Fibroblast of skin of scalp (primary cell): ENCODE measurements at places on chromosomes 4 and X.

DNA sequence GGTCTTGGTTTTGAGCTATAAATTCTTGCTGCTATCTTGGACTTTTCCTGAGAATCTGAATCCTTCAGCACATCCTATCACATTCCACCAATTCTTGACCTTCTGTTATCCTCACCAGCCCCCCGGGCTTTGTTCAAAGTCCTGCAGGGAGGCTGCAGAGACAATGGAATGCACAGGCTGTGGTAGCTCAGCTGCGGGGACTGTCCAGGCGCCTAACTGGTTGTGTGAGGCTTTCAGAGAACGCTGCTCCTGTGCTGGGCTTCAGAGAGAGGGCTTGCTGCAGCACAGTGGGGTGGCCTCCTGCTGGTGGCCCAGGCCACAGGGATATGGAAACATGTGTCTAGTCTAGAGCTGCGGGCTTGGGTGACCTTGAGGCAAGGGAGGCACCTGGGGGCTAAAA lies 196.3 kb upstream of the GATB start:
- DNase-seq, result peak; percentile 10

GRCh38 chr4:52915191-52915590 lies 53.1 kb downstream of the RASL11B start:
- no peak for DNase-seq

GRCh38 chrX:120823556-120823955 lies 52.1 kb downstream of the CT47B1 start:
- DNase-seq, result peak; percentile 69

DNA sequence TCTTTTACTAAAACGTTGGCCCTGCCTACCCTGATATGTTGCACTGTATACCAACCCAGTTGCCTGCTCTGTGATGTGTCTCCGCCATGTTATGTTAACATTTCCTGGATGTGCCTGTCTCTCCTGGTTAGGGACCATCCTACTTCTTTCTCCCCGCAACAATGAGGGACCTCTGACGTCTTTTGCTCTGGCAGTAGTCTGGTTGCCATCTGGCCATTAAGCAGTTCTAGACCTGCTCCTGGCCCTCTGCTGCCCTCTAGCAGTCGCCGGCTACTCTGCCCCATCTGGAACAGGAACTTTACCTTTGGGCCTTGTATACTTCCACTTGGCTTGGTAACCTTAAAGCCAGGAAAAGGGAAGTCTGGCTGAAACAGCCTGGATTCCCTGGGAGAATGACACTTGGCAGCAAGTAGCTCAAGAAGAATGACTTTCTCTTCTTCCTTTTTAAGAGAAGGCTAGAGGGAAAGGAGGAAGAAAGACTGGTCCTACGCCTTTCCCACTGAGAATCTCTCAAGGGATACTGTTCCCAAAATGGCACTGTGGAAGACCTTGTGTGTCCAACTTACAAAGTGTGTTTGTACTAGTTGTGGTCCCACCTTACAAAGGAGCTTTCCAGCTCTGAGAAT lies 63.5 kb downstream of the GPC3 start:
- peak; percentile 29 for DNase-seq

GRCh38 chr4:128859887-128860677 lies 50.6 kb downstream of the JADE1 start:
- peak; percentile 53 for DNase-seq

- DNase-seq, result no peak
These were observed 39.3 kb upstream of the RPL34 start for GRCh38 chr4:108581083-108581482.

DNA sequence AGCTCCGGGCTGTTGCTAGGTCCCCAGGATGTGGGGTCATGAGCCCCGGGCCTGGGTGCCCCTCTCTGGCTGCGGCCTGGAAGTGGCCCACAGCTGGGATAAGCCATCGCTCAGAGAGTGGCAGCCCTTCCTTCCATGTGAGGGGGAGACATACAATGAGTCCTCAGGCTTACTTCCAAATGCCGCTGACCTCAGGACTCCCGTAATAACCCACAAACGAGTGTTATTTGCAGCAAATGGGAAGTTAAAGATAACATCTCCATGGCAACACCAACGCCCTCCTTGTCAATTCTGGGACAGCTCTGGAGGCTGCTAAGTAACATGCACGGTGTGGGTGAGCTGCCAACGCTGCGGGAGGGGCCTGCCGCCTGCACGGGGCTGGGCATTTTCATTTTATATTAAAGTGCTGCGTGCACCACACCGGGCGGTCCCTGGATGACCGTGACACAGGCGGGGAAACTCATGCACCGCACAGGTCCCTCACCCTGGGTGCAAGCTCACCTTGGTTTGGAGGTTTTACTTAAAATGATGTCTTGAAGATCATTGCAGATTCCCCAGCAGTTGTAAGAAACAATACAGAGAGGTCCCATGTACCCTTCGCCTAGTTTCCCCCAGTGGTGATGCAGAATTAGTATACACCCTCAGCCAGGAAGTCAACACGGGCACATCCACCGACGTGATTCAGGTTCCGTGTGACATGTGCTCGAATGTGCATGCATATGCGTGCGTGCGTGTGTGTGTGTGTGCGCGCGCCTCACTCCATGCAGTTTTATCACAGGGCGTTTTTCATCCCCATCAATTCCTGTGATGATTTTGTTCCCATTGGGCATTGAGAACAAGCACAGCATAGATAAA lies 79.4 kb downstream of the ABLIM2 start:
- DNase-seq, result no peak
